Hematopoietic multipotent progenitor cell treated with erythropoietin and hydrocortisone succinate and interleukin-3 and kit ligand, for 8 days (in vitro differentiated cells): ENCODE measurements at places on chromosomes 7 and 10.

DNA sequence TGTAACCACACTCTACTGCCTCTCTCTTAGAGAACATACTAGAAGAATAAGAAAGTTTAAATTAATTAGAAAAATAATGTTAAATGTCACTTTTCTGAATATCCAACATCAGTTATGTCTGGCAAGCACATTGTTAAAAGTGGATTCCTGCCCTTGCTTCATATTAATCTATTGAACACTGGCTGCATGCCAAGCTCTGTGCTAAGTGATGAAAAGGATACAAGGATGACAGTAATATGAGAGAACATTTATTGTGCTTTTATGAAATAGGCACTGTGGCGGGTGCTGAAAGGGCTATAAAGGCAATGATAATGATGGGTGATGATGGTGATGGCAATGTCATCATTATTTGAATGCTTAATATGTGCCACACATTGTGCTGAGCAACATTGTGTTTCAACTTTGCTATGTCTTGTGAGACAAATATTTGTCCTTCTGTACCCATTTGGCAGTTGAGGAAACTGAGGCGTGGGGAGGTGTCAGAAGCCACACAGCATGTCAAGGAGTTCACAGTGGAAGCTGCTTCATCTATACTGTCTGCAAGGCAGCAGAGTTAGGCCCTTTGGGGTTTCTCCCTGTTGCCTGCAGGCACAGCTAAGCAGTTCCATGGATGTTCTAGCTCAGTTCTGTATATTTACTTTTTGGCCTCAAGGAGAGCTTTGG is 64.2 kb upstream of the RAPGEF5 start:
- DNase-seq, result no peak

DNA sequence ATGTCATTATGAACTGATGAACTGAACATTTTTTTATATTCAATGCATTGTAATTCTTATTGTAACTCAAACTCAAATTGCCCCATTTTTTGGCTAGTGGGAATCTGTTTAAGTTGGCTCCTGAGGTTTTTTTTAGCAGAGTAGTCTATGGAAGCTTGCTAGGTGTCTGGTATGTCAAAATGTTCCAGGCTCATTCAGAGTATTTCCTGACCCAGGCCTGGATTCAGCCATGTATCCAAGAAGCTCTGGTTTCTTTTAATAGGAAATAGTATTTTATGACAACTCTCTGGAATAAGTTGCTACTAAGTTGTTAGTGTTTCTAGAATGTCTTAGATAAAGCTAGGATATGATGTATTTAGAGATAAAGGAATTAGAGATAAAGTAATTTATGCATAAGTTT is 288.0 kb downstream of the ARL4A start:
- no peak for DNase-seq

DNA sequence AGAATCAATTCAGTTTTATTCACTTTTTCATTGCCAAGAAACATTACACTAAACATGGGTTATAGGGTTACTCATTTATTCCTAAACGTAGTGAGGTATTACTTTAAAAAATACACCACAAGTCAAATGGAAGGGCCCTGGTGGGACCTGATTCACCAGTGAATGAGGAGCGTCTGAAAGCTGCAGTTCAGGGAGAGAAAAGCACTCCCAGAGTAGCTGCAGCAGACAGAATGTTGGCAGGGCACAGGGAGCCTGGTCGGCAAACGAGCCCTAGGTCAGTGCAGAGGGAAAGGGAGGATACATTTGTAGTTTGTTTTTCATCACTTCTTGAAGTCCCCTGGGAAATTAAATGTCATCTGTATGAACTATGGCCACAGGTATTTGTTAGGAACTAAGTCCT is 361.7 kb upstream of the ETV1 start:
- no peak for DNase-seq

GRCh38 chr7:84271543-84271942 is 77.0 kb upstream of the SEMA3A start:
- DNase-seq, result no peak

- no peak for DNase-seq
These were observed 602.7 kb downstream of the ETV1 start for GRCh38 chr7:13386741-13387140.
